ENCODE measurements at places on chromosomes 5 and 9. TPM values are rescaled to one million over a fixed set of nuclear protein-coding genes. Genes with fewer than 3 reads are reported as not detected.

SPATA31D4 gene
- polyA plus RNA-seq: not detected

IFNK gene
- 32.7 TPM for polyA plus RNA-seq

KLHL3 gene
- 2.5 TPM for polyA plus RNA-seq

UGT3A2 gene
- 0.07 TPM for polyA plus RNA-seq

PDZD2 gene
- 3.1 TPM for polyA plus RNA-seq

FSD1L gene
- 3.4 TPM for polyA plus RNA-seq

IL33 gene
- 1.6 TPM for polyA plus RNA-seq

SFXN1 gene
- 57.1 TPM for polyA plus RNA-seq

ZCCHC10 gene
- 41.1 TPM for polyA plus RNA-seq

CDKN2A gene
- 65.3 TPM for polyA plus RNA-seq

GOLPH3 gene
- polyA plus RNA-seq: 28.6 TPM

PCDHB15 gene
- 0.03 TPM for polyA plus RNA-seq

- no peak for DNase-seq
Observed at GRCh38 chr9:35972093-35972492, 14.1 kb upstream of the OR2S2 start.

- no peak for DNase-seq
Observed at GRCh38 chr5:136200761-136201160, 7.8 kb upstream of the SMIM32 start.

- no peak for DNase-seq
Observed at GRCh38 chr5:96997265-96997859, 61.5 kb downstream of the LNPEP start.

GRCh38 chr5:36536616-36537005, 69.8 kb upstream of the SLC1A3 start:
- DNase-seq: no peak

DNA sequence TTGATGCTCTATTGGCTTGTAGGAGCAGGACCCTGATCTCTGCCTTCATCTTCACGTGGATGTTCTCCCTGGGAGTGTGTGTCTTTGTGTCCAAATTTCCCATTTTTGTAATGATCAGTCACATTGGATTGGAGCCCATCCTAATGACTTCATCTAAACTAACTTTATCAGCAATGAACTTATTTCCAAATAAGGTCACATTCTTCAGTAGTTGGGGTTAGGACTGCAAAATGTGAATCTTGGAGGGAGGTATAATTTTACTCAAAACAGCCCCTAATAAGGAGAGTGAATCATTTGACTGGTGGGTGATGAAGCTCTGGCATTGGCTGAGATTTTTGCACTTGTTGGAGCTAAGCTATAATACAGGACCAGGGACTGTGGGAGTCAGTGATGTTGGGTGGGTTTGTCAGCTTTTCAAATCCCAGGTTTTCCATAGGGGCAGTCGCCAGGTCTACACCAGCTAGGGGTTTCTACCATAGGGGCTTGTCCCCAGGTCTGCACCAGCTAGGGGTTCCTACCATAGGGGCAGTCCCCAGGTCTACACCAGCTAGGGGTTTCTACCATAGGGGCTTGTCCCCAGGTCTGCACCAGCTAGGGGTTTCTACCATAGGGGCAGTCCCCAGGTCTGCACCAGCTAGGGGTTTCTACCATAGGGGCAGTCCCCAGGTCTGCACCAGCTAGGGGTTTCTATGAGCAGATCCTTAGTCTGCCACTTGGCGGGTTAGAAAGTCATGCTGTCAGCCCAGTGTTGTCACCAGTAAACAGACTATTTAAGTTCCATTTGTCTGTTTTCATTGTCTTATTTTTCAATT, 382.6 kb upstream of the DAP start:
- DNase-seq: no peak

DNA sequence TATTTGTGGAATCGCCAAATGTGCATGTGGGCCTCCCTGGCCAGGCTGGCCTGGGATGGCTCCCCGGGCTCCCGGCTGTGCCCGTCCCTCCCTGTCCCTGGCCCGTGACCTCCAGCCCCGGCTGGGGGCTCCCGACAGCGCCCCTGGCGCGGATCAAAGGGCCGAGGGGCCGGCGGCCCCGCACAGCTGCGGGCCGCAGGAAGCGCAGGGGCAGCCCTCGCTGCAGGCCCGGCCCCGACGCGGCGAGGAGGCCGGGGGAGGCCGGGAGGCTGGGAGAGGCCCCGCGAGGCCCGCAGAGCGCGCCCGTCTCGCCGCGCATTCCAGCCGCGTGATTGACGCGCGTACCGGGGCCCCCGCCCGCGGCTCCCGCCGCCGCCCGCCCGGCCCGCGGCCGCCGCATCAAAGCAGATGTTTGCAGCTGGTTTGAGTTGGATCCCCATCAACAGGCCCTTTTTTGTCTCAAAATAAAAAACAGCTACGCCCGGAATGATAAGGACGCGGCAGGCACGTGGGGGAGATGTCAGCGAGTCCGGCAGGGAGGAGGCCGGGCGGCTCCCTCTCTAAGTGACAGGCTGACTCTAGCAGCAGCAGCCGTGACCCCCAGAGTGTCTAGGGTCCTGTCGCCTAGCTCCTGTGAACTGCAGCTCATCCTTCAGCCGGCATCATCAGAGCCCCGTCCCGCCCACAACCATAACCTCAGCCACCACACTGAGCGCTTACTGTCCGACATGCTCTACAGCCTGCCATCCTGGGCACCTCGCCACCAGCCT, 69.4 kb downstream of the LMX1B start:
- no peak for DNase-seq

GRCh38 chr9:81716409-81716808, 27.1 kb upstream of the TLE1 start:
- DNase-seq: no peak

DNA sequence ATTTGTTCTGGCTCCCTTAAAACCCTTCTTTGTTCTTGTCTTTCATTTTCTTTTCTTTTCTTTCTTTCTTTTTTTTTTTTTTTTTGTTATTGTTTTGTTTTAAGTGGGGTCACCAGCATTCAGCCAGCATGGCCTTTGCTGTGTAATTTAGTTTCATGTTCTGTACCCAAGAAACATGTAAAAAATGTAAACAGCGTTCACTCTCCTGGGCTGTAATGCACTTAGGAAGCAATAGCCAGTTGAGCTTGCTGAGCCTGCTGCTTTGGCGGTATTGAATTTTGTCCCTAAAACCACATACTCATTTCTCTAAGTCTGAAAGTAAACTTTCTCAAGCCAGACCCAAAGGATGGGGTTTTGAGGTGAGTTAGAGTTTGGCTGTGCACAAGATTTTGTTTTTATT, 158.6 kb downstream of the PAPPA start:
- no peak for DNase-seq

- no peak for DNase-seq
Observed at GRCh38 chr5:76971511-76971910, 18.7 kb downstream of the CRHBP start.

GRCh38 chr5:34516686-34517085, 139.4 kb upstream of the RAI14 start:
- no peak for DNase-seq

DNA sequence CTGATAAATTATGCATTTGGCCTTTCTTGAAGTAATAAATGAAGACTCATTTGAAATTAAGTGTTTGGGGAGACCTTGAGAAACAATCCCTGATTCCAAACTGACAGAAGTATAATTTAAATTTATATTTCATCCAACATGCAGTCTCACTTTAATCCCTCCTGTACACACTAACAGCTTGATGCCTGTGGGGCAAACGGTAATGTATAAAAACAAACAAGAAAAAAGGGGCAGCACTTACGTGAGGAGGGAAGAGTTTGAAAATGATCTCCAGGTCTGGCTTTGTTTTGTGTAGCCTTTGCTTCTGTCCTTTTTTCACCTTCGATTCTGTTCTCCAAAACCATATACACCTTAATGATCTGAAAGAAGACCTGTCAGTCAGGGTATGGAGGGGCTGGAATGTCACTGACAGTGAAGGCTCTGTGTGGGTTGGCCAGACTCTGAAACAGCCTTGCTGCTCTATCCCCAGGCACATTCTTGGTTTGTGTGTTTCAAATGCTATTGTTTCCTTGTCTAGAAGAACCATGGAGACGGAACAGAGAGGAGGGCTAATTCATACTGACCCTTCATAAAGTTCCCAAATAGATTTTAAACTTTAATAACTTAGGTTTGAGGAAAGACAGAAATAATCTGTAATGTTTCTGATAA, 338.2 kb upstream of the WWC1 start:
- DNase-seq: no peak

- no peak for DNase-seq
Observed at GRCh38 chr5:14807471-14807870, 64.1 kb downstream of the ANKH start.

GRCh38 chr9:23278561-23278960, 547.5 kb downstream of the ELAVL2 start:
- no peak for DNase-seq

DNA sequence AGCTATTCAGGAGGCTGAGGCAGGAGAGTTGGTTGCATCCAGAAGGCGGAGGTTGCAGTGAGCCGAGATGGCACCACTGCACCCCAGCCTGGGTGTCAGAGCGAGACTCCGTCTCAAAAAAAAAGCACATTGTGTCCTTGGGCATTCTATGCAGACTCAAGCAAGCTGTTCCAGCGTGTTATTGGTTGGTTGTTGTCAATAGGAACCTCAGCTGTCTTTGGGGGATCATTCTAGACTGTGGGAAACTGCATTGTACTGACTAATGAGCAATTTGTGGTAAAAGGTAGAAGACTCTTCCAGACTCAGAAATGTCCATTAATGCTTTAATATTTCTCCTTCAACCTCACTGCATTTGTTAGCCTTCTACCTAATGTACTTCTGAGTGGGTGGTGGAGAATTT, 379.5 kb upstream of the GRAMD2B start:
- DNase-seq: no peak

DNA sequence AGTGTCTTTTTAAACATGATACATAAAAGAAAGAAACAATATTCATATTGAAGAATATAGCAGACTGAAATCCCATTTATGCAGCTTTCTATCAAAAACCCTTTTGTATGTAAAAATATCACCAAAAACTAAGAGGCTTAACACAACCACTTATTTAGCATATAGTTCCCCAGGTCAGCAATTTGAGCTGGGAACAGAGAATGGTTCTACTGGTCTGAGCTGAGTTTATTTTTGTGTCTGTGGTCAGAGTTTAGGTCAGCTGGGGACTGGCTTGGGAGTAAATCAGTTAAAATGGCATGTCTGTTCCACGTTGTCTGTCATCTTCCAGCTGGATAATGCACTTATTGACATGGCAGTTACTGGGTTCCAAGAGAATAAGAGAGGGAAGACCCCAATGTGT, 165.0 kb downstream of the TMEM232 start:
- DNase-seq: no peak

DNA sequence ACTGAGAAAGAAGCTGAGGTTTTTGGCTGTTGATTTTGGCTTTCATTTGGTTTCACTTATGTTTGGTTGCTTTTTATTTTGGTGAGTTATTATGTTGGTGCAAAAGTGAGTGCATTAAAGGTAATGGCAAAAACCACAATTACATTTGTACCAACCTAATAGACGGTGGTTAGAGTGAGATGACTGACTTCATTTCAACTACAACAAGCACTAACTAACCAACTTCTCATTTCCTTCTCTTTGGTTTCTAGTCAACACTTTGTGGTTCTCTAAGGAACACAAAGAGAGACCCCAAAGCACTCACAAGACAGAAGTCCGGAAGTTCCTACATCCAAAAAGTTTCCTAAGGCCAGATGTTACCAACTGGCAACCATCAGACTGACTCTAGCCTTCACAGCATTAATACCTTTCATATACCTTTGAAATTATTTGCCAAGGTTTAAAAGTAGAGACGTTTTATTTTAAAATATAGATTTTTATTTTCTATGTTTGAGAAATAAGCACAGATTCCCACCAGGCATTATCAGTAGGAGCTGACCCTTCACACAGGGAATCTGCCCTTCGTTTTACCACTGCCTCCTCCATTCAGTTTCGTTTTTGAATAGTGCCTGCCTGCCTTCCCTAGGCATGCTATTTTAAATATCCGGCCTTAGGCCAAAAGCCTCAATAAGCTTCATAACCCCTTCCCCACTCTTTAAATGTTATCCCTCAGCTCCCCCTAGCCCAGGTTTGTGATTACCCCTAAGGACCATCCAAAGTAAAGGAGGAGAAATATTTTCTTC, 301.1 kb upstream of the PTGER4 start:
- no peak for DNase-seq

- no peak for DNase-seq
Observed at GRCh38 chr5:84304599-84304998, 80.1 kb downstream of the EDIL3 start.

DNA sequence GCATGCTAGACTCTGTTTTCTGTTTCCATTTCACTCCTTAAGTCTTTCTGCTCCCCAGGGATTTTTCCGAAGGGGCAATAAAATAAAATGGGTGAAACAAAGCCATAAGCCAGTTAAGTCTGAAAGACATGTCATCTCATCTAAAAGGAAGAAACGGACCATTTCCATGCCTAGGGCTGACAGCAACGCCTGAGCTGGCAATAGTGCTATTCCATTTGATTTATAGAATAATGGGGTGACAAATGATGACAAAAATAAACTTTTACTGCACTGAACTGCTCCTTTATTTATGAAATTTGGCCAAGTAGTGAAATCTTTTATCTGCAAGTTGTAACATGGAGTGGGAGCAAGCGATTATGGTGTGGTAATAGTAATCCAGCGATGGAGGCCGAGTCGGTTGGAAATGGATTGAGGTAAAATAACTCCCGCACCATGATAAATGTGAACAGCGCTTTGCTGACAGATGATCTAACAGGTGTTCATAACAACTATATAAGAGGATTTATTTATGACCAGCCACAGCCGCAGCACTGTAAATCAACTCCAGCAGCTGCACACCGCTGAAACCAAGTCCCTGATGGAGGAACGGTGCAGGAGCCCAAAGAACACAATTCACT, 219.8 kb upstream of the TBCA start:
- DNase-seq: no peak

- no peak for DNase-seq
Observed at GRCh38 chr5:118326481-118327045, 661.8 kb downstream of the DTWD2 start.

- peak; percentile 4 for DNase-seq
Observed at GRCh38 chr5:125685771-125686170, 737.4 kb upstream of the GRAMD2B start.

DNA sequence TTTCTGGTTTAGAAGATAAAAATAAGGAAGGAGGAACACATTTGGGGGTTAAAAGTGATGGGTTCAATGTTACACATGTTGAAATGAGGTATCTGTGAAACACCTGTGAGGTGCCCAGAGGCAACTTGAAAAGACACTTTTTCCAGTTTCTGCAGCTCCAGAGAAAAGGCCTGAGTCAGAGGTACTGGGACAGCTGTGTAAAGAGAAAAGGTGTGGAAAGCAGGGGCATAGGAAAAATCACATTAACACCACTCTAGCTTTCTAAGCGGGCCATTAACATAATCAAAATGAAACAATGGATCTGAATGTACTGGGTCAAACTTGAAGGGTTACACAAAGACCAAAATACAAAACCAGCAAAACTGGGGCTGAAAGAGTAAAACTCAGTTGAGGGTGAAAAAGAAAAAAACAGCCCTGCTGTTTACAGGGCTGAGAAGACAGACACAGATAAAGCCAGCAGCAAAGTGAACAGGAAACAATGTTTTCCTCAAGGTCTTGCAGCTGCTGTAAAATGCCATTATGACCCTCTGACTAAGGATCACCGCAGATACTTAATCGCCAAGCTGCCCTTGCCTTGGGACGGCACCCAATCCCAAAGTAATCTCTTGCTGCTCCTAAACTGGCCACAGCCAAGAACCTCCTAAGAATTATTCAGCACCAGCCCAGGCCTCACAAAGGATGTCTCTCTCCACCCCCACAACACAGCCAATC, 104.7 kb downstream of the DROSHA start:
- no peak for DNase-seq
